ENCODE measurements at places on chromosomes 6 and 20.
A peak's percentile ranks its signal among the peaks of the same experiment; 100 is the strongest.

GRCh38 chr6:168376120-168376519 is 56.5 kb upstream of the DACT2 start:
- DNase-seq = no peak

- DNase-seq = peak; percentile 99
Observed at GRCh38 chr6:141483598-141484061, 649.1 kb upstream of the GJE1 start.

GRCh38 chr20:36507746-36508145 is 33.6 kb upstream of the MYL9 start:
- DNase-seq = no peak

GRCh38 chr20:29408034-29408695 is 1849.3 kb upstream of the DEFB115 start:
- DNase-seq = no peak

- DNase-seq = no peak
Observed at GRCh38 chr20:57809661-57810172, 99.9 kb upstream of the PMEPA1 start.

DNA sequence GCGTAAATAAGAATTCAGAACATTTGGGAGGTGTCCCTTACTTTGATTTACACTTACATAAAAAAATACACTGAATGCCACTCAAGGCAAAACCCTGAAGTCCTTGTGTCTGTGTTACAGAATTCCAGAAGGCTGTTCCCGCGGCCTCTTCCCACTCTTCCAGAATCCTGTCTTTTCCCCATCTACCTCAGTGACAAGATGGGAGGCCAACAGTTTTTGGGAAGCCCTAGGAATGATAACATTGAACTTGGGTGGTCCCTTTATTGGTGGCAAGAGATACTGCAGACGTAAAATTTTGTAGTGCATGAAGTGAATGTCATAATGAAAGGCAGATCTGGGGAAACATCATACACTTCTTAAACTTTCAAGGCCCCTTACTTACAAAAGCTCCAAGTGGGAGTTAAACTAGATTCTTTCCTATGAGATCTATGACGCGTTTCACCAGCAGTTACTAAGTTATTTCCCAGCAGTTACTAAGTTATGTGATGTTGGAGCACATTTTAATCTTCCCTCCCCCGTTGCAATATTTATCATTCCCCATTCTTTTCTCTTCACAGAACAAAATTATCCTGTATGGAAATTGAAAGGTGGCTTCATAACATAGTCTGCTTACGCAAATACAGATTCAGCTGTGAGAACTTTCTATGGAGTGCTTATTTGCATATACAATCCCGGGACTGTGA is 79.5 kb downstream of the BCAS1 start:
- no peak for DNase-seq

GRCh38 chr20:41643504-41643938 is 25.3 kb upstream of the CHD6 start:
- peak; percentile 73 for DNase-seq

DNA sequence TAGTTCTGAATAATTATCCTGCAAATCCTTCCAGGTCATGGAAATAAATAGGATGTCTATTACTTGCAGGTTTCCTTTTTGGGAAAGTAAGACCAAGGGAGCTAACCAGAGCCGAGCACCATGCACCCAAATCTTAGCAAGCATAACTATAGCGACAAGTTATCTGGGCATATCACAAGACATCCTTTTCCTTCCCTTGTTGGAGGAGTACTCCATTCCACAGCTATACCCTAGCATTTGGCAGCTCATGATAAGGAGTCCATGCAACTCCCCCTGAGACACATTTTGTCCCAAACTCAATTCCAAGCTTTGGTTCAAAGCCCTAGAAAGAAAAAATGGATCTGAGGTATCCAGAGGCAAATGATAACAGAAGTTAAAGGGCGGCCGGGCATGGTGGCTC is 16.5 kb upstream of the ASCC3 start:
- DNase-seq = no peak

GRCh38 chr20:14566505-14566904 is 229.1 kb upstream of the FLRT3 start:
- DNase-seq = peak; percentile 60

- peak; percentile 13 for DNase-seq
Observed at GRCh38 chr6:132768051-132768517, 10.4 kb upstream of the VNN2 start.

DNA sequence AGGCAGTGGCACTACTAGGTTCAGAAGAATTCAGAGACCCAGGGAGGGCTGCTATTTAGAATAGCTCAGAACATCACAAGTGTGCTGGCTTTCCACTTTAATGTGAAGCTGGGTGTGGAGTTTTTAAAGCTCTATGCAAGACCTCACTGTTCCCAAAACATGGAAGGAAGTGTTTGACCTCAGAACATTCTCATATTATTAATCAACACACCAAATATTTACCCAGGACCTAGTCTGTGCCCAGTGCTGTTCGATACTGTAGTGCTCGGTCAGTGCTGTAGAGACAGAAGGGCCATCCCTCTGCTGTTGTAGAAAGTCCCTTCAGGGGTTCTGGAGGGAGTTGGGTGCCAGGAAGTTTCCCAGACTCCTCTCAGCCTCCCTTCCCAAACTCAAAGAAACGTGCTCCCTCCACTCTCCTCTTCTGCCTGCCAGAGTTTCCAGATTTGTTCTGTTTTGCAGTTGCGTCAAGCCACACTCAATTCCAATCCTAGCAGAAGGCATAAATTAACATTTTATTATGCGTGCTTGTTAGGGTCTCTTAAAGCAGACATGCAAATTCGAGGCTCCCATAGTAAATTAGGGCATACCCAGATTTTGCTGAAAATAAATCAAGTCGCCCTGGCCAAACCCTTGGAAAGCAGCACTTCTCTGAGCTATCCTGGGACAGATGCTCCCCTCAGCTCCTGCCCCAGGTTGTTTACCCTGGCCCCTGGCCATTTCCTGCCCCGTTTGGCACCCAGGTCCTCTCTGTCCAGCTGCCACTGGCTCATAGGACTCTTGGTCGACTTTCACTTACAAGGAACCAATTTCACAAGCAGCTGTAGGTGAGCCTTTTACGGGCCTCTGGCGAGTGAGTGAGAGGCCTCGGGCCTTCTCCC is 248.6 kb downstream of the HIVEP2 start:
- DNase-seq = peak; percentile 53

- no peak for DNase-seq
Observed at GRCh38 chr20:41124451-41125094, 12.8 kb upstream of the PLCG1 start.

DNA sequence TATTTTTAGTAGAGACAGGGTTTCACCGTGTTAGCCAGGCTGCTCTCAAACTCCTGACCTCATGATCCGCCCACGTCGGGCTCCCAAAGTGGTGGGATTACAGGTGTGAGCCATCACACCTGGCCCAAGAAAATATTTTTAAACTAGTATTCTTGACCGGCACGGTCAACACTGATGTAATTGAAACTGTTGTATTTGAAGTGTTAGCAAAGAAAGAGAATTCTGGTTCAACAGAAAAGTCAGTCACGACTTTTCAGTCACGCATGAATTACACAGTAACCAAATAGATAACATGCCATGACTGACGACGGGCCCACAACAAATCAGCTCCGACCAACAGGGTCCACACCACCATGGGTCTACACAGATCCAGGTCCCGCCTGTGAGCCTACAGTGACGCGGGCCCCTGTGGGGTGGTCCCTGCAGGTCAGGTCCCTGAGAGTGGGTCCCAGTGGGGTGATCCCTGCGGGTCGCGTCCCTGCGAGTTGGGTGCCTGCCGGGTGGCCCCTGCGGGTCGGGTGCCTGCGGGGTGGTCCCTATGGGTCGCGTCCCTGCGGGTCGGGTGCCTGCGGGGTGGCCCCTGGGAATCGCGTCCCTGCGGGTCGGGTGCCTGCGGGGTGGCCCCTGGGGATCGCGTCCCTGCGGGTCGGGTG is 1.0 kb downstream of the GMEB2 start:
- DNase-seq = peak; percentile 39

DNA sequence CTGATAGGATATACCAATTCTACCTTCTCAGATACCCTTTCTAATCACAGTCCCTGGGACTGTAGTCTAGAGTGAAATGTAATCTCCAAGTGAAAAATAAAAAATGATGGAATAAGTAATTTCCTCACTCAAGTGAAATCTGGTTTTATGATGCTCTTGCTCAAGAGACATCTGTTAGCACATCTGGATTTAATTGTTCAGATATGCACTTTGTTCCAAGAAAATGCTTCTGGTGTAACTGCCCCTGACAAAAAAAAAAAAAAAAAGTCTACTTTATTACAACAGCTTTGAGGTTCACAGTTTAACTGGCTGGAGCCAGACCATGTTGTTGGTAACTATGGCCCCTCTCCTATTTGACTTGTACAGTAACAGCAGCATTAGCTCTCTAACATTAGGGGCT is 251.8 kb downstream of the BTBD9 start:
- peak; percentile 81 for DNase-seq
